Liver (tissue), 10 donors: ENCODE measurements at places on chromosomes 2 and 18. TPM values are rescaled to one million over a fixed set of nuclear protein-coding genes. Genes with fewer than 3 reads are reported as not detected.

The AQP12A gene
- not detected for total RNA-seq

The ALK gene
- not detected for total RNA-seq

The CCDC178 gene
- total RNA-seq: not detected

The ERCC3 gene
- total RNA-seq: 19.7 TPM

The NCKAP1 gene
- total RNA-seq: 64.2 TPM

The ANKRD44 gene
- 7.2 TPM for total RNA-seq

The STAMBP gene
- 13.1 TPM for total RNA-seq

The GREB1 gene
- 6.3 TPM for total RNA-seq

The PSMA8 gene
- not detected for total RNA-seq

The UBE2F gene
- 30.5 TPM for total RNA-seq

The MEIS1 gene
- total RNA-seq: 6.3 TPM

The IL36G gene
- total RNA-seq: not detected

The DES gene
- 0.23 TPM for total RNA-seq

The NEDD4L gene
- total RNA-seq: 11.2 TPM

The CRYGC gene
- not detected for total RNA-seq

The DPP10 gene
- total RNA-seq: 0.92 TPM

The ZNF892 gene
- 1.3 TPM for total RNA-seq

The TACR1 gene
- not detected for total RNA-seq

The FZD7 gene
- total RNA-seq: 1.3 TPM

The QPCT gene
- 1.1 TPM for total RNA-seq

The DAW1 gene
- total RNA-seq: not detected

The CXCR1 gene
- 1.8 TPM for total RNA-seq

The CCNT2 gene
- 33.0 TPM for total RNA-seq
